ENCODE measurements at places on chromosomes 2 and 18.
A peak's percentile ranks its signal among the peaks of the same experiment; 100 is the strongest.

DNA sequence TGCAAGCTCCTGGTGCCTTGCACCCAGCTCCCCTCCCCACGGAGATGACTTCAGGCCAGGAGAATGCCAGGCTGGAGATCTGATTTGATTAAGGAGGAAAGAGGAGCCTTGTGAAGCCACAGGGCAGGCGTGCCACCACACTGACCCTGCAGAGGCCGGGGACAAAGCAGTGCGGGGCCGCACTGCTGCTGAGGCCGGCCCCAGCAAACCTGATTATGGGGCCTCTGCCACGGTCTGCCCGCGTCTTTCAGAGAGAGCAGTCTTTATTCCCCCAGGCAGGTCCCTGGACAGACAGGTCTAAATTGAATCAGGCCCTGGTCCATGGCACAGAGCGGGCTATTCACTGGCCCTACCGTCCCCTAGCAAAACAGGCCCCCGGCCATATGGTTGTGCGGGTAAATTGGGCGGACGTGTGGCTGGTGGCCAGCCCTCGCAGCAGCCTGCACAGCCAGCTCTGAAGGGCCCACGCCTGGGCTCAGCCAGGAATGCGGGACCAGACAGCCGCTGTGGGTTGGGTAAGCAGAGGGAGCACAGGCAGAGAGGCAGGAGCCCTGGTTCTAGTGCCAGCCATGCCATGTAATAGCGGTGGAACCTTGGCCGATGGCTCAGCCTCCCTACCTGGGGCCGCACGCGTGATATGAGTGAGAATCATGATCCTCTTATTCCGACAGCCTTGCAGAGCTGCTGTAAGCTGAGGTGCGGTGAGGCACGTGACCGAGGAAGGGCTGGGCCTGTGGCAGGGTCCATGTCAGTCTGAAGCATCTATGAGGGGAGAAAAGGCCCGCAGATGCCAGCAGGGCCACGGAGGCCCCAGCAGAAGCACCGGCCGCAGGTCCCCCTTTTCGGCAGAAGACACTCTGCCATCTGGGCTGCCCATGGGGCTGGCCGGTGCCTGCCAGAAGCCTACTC, 97.3 kb upstream of the MYCN start:
- no peak for DNase-seq

- no peak for DNase-seq
Observed at GRCh38 chr18:67935638-67936037, 419.1 kb upstream of the DSEL start.

DNA sequence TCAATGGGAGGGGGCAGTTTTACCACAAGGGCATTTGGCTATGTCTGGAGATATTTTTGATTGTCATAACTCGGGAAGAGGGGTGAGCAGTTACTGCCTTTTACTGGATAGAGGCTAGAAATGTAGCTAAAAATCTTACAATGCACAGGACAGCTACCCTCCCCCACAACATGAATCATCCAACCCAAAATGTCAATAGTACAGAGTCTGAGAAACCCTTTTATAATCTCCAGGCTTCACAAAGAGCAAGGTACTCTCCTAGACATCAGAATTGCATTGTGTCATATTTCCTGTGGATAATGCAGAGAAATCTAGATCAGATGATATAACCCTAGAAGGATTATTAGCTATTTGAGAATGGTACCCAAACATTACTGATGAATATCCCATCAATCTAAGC, 277.1 kb upstream of the NRP2 start:
- DNase-seq: no peak

DNA sequence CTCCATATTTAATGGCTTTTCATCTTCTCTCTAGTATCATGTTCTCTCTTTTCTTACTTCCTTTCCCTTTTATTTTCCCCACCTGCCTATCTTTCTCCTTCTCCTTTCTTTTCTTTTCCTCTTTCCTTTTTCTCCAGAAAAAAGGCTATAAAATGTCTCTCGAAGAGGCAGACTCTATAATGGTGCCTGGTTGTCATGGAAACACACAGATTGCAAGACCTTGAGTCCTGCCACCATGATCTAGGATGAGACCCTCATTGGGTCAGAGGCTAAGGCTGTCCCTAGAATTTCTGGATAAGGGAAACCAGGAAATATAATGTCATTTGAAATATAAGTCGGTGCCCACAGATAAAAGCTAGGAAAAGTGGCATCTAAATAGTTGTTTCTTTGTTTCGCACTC, 36.5 kb upstream of the LHCGR start:
- no peak for DNase-seq

DNA sequence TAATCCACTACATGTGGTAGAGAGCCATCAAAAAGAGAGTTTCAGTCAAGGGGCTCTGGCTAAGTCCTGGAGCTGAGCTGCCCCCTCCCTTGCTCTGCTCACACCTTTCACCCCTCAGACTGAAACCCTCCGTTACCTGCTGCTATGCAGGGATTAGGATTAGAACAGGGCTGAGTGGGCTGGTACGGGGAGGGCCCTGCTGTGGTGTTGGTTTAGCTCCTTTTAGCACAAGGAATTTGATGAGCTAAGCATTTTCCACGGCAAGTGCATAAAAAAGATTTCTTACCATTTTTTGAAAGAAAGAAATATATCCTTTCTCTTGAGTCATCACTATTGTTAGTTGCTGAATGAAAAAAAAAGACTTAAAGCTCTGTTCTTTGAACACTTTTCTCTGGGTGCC, 46.3 kb downstream of the TCF7L1 start:
- DNase-seq: no peak

GRCh38 chr18:48294899-48295585, 114.1 kb downstream of the ZBTB7C start:
- no peak for DNase-seq

GRCh38 chr2:76323381-76323780, 612.7 kb upstream of the GCFC2 start:
- no peak for DNase-seq

DNA sequence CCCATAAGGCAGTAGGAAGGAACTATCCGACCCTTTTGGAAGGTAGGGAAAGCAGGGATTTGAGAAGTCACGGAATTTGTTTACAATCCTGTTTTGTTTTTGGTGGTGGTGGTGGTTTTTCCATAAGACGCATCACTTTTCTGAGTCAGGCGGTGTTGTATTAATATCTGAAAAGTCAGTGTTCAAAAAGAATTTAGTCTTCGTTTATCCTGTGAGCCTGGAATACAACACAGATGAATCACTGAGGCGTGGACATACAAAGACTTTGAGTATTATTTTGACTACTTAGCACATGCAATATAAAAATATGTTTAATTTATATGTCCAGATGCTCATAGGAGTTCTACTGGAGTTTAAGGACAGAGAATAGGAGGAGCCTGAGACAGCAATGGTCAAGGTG, 785 bp downstream of the ZNF892 start:
- DNase-seq: no peak

- DNase-seq: peak; percentile 21
Observed at GRCh38 chr2:158024288-158024898, 77.3 kb upstream of the UPP2 start.

DNA sequence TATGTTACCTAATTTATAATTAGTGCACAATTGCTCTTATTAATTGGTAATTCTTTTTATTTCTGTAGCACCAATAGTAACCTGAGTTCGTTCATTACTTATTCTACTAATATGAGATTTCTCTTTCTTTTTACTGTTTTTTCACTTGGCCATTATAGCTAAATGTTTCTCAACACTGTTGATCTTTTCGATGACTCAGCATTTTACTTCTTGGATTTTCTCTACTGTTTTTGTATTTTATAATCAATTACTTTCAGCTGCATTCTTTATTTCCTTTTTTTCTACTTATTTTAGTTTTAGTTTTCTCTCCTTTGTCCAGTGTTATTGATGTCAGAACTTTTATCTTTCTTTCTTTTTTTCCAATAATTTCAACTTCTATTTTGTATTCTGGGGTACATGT, 589.4 kb upstream of the SOX11 start:
- DNase-seq: no peak
